Small intestine (tissue), 16 donors: ENCODE measurements at places on chromosomes 13 and 19.

GRCh38 chr13:51096131-51096530, 14.9 kb downstream of the C13orf42 start:
- no peak for DNase-seq

DNA sequence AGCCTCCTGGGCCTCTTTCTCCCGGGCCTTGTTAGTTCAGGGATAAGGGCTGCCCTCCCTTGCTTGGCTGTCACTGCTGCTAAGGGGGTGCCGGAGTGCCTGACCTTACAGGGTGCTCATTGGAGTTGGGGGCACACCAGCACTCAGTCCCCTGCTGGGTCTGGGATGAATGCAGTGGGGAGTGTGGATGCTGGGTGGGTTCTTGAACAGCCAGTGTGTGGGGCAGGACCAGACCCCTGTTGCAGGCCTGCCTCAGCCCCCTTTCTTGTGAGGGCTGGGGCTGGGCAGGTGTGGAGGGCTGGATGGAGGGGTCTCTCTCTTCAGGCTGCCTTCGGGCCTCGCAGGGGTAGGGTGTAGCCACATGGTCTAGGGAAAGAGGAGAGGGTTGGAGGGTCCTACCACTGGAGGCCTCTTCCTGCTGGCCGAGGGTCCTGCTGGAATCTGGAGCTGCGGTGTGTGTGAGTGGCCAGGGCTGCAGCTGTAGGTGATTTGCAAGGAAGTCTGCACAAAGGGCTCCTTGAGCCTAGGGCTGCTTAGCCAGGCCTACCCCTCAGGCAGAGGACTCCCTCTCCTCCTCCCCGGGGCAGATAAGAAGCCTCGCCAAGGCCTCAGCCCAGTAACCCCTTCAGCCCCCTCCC, 3.2 kb downstream of the CEBPA start:
- no peak for DNase-seq

GRCh38 chr13:106061781-106062180, 473.7 kb downstream of the EFNB2 start:
- DNase-seq: no peak

- no peak for DNase-seq
Measured at GRCh38 chr13:112900691-112901091, 68.3 kb upstream of the MCF2L start.

GRCh38 chr19:41699231-41699967, 9.0 kb upstream of the CEACAM5 start:
- DNase-seq: no peak

DNA sequence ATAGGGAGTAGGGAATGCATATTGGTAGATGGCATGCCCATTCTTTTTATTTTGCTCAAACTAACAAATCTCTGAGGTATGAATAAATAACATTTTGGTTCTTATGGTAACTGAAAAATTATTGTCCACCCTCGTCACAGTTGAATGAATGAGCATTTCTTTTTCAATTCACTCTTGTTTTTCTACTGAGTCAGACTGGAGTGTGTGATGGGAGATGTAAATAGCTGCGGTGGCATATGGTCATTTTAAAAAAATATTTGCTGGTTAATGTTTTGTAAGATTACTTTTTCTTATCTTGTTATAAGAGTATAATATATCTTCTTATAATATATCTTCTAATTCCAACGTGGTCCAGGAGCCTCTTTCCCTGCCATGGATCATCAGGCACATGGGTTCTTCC, 586.5 kb downstream of the SLITRK5 start:
- no peak for DNase-seq

DNA sequence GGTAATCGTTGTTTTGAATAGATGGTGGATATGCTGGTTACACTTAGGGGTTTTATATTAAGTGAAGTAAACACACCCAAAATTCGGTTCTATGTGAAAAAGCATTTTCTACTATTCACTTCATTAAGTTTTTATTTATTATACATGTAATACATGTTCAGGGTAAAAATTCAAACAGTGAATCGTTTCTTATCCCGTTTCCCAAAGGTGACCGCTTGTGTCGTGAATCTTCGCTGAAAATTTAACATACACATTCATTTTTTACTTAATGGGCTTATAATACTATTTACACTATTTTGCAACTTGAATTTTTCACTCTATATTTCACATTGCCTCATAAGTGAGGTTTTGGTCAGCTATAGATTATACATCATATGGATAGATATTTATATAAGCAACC, 24.5 kb downstream of the IPO5 start:
- DNase-seq: peak; percentile 6

DNA sequence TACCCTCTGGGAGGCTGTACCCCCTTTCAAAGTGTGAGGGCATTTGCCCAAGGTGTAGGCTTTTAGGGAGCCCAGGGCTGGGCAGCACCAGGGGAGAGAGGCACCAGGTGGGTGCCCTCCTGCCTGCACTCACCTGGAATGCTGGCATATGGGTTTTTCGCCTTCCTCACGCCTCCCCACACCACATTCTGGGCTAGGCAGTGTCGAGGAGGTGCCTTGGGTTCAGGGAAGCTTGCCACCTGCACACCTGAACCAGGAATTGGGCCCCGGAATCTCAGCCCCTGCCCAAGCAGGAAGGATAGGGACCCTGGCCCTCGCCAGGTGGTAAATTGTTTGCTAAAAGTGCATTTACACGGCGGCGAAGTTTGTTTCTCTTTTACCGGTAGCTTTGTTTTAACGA, 5.1 kb upstream of the TSHZ3 start:
- no peak for DNase-seq

DNA sequence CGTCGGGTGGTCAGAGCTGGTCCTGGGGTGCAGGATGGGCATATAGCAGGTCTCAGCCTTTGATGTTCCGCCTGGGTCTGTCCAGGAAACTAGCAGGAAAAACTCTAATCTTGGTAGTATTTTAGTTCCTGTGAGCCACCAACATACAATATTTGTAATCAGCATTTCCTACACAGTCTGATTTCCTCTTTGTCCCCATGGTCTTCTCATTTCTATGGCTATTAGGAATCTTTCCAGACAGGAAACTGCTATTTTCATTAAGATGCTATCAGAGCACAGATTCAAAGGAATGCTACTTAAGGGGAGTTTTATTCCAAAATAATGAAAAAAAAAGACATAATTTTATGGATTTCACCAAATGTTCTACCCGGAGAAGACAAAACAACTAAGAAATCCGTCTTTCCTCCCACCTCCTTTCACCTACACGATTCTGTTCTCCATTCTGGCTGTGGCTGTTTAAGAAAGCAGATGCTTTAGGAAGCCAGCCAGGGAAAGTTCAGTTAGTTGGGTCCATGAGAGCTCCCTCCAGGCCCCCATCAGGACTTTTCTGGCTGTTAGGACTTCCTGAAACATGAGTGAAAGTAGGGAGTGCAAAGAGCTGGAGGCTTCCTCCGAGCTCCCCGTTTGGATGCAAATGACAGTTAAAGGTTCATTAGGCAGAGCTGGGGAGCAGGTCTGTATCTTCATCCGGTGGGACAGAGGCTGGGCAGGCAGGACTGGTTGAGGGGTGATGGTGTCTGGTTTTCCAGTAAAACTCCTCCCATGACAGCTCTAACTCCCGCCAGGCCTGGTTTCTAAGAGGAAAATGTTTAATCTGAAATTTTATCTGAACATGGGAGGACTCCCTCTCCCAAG, 36.3 kb downstream of the SHISA2 start:
- DNase-seq: no peak
